Stimulated activated CD8-positive, alpha-beta memory T cell treated with anti-CD3 and anti-CD28 coated beads, Interleukin-7, amount 100 ng/mL, for 1 hour (primary cell): ENCODE measurements at places on chromosomes 4 and X.

- no peak for DNase-seq
Measured at GRCh38 chrX:3134316-3134945, 93.2 kb downstream of the ARSF start.

- no peak for DNase-seq
Measured at GRCh38 chr4:15897577-15897976, 41.0 kb downstream of the FGFBP1 start.

GRCh38 chrX:54826598-54826997 is 19.1 kb downstream of the MAGED2 start:
- no peak for DNase-seq

- no peak for DNase-seq
Measured at GRCh38 chr4:18756671-18757070, 735.1 kb upstream of the LCORL start.

GRCh38 chr4:81471298-81471587 is 464 bp downstream of the RASGEF1B start:
- DNase-seq = no peak

DNA sequence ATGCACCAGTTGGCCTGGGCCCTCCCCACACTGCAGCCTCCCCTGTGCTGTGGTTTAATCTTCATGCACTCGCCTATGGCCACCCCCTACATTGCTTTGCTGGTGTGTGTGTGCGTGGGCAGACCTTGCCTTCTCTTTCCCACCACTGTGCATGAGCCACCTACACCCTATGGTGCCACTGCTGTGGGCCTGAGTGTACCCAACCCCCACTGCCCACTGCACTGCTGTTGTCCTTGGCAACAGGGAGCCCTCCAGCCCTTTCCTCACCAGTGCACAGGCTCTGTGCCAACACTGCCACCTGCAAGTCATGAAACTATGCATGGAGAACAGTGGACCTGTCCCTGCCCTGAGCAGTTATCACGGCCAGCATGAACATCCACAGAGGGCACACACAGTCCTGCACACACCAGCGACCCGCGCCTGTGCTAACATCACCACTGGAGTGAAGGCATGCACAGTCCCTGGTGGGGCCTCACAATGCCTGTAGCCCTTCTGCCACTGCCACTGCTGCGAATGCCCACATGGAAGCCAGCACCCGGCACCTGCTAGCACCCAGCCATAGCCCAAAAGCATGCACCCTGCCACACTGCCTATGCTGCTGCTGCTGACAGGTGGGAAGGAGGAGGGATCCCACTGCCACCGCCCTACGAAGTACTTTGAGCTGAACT is 237.8 kb upstream of the ARSJ start:
- DNase-seq = no peak

DNA sequence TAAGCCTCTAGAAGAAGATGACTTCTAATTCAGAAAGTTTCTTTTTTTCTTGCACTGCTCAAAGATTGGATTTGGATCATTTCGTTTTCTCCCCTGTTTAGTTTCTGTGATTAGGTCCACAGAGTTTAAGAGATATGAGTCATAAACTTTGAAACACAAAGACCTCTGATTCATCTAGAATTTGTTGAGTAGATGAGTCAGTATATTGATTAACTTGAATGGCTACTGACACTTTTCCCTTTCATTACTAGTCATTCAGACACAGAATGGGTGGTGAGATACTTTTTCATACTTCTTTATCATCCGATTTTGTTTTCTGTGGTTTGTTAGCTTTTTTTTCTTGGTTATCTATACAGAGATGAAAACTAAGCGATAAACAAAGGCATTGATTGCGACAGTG is 34.1 kb upstream of the AFF2 start:
- DNase-seq = no peak

GRCh38 chr4:76563454-76564122 is 128.6 kb downstream of the SHROOM3 start:
- DNase-seq = no peak

GRCh38 chrX:134181275-134181660 is 55.7 kb upstream of the CCDC160 start:
- DNase-seq = no peak

DNA sequence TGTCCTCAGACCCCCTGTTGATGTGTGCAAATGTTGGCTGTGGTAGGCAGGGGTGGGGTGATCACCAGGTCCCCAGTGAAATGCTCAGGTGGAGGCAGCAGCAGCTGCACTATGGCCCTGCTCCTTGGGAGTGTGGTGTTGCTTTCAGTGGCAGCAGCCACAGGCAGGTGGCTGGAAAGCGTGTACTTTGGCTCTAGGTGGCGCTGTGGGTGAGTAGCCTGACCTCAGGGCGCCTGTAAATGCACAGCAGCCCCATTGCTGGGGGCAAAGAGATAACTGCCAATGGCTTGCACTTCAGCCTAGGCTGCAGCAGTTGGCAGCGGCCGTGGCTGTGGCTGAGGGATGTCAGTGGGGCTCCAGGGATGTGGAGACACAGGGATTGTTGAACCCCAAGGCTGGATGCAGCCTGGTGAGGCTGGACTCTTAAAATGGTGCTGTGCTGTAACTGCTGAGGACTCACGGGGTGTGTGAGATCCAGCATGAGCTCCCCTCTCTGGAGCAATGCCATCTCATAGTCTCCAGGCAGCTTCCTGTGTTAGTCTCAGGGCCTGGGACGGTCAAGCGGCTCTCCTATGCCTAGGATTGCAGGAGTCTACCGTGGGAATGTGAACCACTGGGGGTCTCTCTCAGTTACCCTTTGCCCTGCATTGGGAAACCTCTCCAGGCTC is 421.7 kb upstream of the HTR2C start:
- no peak for DNase-seq

DNA sequence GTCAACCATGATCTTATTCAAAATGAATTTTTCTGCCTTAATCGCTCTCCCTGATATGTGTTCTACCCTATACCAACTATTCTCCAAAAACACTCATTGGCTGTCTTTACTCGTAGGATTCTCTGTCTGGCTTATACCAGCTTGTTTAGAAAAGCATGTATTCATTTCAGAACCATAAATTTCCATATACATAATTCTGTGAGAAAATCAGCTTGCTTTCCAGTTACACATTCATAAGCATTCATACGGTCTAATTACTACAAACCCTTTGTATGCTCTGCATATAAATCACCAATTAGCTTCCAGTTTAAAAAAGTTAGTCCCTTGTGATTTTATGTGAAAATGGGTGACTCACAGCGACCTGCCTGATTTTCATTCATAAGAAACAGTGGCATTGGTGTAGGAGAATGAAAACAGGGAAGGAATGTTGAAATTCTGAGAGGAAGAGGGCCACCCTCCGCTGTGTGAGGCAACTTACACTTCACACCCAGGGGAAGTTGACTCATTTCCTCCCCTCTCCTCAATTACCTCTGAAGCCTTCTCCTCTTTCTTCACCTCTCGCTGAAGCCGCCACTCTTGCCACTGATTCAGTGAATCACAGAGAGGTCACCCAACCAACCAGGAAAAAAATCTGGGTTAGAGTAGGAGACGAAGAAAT is 63.3 kb downstream of the MEPE start:
- DNase-seq = no peak

- no peak for DNase-seq
Measured at GRCh38 chr4:75565481-75565880, 9.6 kb downstream of the ODAPH start.

- no peak for DNase-seq
Measured at GRCh38 chr4:177638871-177639270, 196.6 kb upstream of the AGA start.

DNA sequence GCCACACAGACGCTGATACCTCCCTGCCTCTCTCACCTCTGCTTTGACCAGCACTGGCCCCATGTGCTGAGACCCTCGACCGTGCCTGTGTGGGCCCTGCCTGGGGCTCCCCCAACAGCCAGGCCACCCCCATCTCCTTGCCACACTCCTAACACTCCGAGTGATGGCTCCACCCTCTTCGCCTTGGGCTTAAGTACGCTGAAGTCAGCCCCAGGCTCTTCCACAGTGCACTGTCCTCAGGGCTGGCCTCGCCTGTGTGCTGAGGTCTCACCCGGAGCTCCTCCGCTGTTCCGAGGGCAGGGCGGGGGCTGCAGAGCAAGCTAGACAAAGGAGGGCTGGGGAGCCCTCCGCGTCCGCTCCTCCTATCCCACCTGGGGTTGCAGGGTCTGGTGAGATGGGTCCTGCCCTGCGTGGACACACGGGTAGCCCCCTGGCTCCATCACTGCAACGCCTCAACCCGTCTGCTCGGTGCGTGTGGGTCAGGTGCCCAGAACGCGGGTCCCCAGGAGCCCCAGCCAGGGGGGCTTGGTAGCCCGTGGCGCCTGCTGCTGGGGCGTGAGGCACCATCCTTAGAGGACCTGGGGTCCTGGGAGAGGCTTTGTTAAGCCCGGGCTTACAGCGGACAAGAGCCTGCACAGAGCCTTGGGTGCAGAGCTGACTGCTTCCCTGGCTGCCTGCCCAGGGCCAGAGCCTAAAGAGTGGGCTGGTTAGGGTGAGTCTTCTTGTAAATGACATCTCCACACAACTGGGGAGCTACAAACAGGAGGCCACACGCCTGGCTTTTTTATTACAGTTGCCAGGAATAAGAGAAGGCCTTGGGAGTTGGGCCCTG is 42.6 kb upstream of the NKX1-1 start:
- no peak for DNase-seq

DNA sequence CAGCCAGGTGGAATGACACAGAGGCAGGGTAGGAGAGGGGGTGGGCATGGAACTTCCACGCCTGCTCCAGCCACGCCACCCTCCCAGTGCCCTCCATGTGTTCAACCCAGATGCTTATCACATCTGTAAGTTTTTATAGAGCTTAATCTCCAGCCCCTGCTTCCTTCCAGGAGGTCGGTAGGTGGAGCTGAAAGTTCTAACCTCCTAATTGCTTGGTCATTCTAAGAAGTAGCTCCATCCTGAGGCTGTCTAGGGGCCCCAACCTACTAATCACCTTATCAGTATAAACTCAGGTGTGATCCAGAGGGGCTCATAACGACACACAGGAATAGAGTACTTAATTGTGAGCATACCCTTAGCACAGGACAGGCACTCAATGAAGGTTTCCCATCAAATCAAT is 18.3 kb downstream of the QDPR start:
- DNase-seq = no peak

DNA sequence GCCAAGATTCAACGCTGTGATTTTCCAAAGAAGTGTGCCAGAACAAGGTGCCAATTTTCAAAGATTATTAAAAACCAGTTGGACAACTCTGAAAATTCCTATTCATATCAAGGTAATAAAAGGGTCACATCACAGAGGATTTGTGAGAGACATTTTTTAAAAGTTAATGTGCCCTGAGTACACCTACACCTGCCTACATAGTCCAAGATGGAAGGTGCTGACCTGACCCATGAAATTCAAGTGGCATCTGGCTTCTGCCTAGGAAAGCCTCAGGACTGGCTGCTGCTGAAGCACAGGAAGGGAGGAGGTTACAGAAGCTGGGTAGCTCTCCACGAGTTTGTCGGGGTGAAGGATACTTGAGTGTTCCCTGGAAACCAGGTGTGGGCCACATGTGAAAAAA is 11.4 kb upstream of the ARSJ start:
- no peak for DNase-seq

GRCh38 chr4:16289897-16290554 is 63.8 kb upstream of the TAPT1 start:
- no peak for DNase-seq

DNA sequence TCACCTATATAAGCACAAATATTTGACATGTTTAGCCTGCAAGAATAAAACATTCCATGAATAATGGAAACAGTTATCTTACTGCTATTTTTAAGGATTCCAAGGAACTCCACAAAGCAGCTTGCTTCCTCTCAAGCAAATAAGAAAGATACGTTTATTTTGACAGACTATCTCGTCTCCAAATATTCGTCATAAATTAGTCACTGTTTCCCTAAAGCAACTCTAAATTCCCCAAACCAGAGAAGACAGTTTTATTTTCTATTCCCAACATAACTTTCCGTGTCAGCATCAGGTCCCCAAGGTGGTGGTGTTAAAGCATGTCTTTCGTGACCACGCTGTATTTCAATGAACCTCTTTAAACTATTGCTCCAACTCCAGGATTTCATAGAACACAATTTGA is 24.3 kb upstream of the DKK2 start:
- no peak for DNase-seq

- DNase-seq = no peak
Measured at GRCh38 chr4:71261001-71261400, 77.8 kb upstream of the SLC4A4 start.
